Muscle of arm (tissue), 14 donors: ENCODE measurements at places on chromosomes 4 and X.

- peak; percentile 29 for DNase-seq
Measured at GRCh38 chrX:48025561-48025960, 18.8 kb downstream of the SPACA5 start.

DNA sequence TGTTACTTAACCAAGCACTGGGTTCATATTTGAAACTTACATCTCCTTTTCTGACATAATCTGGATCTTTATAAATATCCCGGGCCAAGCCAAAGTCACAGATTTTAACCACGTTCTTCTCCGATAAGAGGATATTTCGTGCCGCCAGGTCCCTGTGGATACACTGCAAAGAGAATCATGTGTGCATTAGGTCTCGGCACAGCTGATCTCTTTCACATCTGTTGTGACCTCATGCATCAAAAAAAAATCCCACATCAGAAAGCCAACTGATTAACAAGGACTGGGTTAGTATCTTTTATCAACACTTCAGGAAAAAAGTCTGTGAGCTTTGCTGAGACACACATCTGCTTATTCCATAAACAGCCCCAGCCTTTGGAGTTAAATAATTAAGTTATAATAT lies 35.5 kb downstream of the KDR start:
- DNase-seq = no peak

GRCh38 chr4:163493643-163494359 lies 689 bp upstream of the TMA16 start:
- DNase-seq = no peak

DNA sequence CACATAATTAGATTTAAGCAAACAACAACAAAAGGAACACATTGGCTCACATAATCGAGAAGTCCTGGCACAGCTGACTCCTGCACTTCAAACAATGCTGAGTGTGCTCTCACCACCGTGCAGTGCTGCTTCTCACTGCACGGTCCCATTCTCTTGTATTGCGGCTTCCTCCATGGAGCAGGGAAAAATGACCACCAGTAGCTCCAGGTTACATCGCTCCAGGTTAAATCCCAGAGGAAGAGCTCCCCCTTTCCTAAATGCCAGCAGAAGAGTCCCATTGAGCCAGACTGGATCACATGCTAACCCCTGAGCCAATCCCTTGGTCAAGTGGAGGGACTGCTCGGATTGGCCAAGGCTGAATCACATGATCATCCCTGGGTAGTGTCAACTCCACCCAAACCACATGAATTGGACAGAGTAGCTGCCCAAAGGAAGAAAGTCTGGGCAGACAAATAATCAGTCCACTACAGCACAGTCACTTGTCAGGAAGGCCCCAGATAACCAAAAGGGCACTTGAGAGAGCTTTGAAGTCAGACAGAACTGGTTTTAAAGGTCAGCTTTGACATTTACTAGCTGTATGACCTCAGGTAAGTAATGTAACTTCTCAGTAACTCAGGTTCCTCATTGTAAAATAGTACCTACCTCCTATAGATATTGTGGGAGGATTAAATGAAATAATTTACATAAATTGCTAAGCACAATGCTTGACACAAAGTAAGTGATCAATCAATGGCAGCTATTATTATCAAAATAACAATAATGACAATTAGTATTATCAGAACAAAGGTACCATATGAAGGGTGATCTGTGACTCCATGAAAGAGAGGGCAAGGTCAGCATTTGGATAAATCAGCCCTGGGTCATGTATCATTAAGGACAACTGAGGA lies 14.3 kb downstream of the TEC start:
- no peak for DNase-seq

- peak; percentile 62 for DNase-seq
Measured at GRCh38 chr4:7207628-7208231, 15.4 kb downstream of the SORCS2 start.
